Pancreas (tissue), 10 donors: ENCODE measurements at places on chromosomes 12 and 14. TPM values are rescaled to one million over a fixed set of nuclear protein-coding genes. Genes with fewer than 3 reads are reported as not detected.

GRCh38 chr12:110249105-110249504 lies 31.9 kb upstream of the ATP2A2 start:
- H3K27ac ChIP-seq = peak overlapping the region; percentile 76
- no peaks in the 10 kb centered on the region for H3K36me3 ChIP-seq
- DNase-seq = no peak
- peaks cover 20% of the 10 kb centered on the region for H3K4me1 ChIP-seq
- H3K27me3 ChIP-seq = no peaks in the 10 kb centered on the region

DNA sequence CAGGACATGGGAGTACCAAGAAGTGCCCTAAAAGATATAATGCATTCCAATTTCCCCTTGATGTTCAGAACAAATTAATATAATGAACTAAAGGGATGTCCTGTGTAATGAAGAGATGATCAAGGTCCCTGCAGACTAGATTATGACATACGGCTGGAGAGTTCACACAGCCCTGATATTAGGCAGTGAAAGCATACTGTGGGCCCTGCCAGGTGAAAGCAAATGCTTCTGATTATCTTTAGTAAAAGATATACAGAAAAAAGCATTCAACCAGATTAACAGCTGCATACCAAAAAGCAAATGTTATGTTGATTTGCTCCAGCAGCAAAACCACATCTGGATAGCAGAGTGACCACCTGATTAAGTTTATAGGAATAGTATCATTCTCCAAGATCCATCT lies 12.1 kb downstream of the HIGD1C start:
- no peaks in the 10 kb centered on the region for H3K36me3 ChIP-seq
- no peaks in the 10 kb centered on the region for H3K27me3 ChIP-seq
- DNase-seq = no peak
- no peak overlapping the region for H3K4me3 ChIP-seq
- H3K4me1 ChIP-seq = no peaks in the 10 kb centered on the region
- no peak overlapping the region for H3K27ac ChIP-seq

The HPD gene
- 2.7 TPM for total RNA-seq

DNA sequence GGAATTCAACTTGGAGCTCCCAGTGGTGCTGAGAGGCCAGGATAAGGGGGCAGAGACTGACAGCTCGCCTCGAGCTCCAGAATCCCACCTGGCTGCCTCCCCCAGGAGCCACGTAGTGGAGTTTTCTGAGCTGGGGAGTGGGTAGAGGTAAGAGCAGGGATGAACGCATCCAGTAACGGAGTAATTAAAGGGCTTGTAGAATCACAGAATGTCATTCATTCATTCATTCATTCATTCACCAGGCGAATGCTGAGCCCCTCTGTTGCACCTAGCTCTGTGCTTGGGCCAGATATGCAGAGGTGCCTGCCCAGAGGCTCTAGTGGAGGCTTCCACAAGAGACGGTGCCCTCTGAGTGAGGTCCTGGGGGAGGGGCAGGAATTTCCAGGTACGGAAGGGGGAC lies 8.1 kb downstream of the FAM181A start:
- H3K36me3 ChIP-seq = no peaks in the 10 kb centered on the region
- peaks cover under 1% of the 10 kb centered on the region for H3K4me1 ChIP-seq
- H3K27ac ChIP-seq = no peak overlapping the region
- no peak for DNase-seq
- no peaks in the 10 kb centered on the region for H3K27me3 ChIP-seq

The SLC25A47 gene
- total RNA-seq = not detected
